Stimulated activated CD4-positive, alpha-beta T cell treated with anti-CD3 and anti-CD28 coated beads, Interleukin-4, amount 100 ng/mL, for 24 hours (primary cell): ENCODE measurements at places on chromosomes 16 and 17.

DNA sequence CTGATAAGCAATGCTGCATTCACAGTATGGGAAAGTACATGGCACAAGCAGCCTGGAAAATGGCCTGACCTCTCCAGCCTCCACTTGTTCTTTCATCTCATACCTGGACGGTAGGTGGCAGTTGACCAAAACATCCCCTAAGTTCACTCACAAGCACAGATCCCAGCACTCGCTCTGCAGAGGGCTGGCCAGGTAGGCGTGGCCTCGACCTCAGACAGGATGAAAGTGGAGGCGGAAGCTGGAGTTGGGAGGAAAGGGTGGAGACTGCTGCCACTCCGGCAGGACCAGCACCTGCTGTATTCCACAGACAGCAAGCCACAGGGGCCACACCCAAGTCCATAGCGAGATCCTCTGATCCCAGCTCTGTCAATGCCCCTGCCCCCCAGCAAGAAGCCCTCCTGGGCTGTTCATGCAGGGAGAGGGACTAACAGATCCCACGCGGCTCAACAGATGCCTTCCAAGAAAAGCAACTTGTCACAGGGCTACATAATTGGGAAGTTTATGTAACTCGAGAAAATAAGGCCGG is 31.3 kb downstream of the ZCCHC14 start:
- peak; percentile 15 for DNase-seq

GRCh38 chr16:69718111-69718764 is 8.1 kb downstream of the NQO1 start:
- DNase-seq, result no peak

DNA sequence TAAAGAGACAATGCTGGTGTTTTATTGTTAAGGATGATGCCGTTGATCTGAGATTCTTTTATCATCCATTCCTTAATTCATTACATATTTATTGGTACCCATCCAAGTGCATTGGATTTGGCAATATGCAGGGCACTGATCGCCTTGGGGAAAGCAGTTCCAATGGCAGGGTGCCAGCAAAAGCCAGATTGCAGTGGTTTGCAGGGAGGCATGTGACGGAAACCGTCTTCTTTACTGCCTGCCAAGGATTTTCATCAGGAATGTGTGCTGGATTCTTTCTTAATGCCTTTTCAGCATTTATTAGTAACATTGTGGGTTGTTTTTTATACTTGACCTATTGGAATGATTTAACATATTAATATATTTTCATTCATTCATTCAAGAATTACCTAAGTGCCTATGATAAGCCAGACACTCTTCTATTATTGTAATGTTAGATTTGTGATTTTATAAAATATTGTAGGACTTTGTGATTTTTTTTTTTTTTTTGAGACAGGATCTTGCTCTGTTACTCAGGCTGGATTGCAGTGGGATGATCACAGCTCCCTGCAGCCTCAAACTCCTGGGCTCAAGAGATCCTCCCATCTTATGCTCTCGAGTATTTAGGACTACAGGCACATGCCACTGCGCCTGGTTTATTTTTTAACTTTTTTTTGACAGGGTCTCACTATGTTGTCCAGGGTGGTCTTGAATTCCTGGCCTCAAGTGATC is 93.4 kb upstream of the TNRC6A start:
- DNase-seq, result no peak

DNA sequence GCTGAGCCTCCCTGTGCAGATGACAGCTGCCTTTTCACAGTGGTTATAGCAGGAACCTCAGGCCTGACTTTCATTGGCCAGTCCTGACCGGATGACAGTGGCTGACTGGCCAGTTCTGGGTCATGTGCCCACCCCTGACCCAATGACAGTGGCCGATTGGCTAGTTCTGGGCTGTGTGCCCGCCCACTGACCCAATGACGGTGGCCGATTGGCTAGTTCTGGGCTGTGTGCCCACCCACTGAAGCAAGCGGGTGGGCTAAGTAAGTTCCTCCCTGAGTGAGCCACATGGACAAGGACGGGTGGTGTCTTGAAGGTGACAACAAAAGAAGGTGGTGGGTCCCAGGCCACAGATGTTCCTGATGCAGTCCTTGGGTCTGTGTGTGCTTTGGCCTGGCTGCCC is 9.5 kb downstream of the DEF8 start:
- DNase-seq, result no peak

- no peak for DNase-seq
Observed at GRCh38 chr17:28247671-28248555, 71.1 kb upstream of the TMEM97 start.

DNA sequence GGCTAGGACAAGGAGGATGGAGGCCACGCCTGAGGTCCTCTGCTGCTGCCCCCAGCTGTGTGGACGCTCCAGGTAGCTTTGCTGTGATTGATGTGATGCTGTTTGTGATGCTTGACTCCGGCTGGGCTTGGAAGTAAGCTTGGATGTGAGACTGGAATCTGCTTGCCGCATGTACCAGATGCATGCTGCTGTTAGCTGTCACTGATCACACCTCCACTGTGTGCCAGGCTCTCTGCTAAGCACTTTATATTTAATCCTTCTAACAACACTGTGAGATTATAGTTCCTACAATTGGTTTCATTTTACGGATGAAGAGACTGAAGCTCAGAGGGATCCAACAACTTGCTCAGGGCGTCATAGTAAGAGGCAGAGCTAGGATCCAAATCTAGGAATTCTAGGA is 23.5 kb downstream of the SNX29 start:
- DNase-seq, result no peak

- no peak for DNase-seq
Observed at GRCh38 chr17:61284746-61285145, 114.9 kb upstream of the TBX2 start.

DNA sequence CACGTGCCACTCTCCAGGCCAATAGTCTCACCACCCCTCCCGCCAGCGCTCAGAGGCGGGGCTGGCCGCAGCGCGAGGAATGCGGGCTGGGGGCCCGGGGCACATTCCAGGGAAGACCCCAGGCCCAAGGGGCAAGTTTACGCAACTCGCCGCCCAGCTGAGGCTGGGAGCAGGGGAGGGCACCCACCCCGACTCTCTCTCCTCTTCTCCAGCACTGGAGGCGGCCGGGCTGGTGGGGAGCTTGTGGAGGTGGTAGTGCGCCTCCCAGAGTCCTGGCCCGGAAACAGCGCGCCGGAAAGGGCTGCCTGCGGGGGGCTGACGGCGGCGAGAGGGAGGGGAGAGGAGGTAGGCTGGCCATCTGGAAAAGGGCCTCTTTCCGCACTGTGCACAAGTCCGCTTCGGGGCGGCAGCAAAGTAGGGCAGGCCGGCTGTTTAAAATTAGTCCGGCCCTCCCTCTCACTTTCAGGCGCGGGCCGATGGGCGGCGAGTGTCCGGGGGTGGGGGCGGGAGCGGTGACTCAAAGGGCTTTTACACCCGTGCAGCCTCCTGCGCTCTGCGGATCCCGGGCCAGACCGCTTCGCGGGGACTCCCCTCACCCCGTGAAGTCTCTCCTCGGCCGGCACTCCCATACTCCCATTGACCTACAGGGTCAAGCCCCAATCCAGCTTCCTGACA is 1.1 kb downstream of the FHOD1 start:
- DNase-seq, result peak; percentile 38
